ENCODE measurements at places on chromosomes 6 and 20.

DNA sequence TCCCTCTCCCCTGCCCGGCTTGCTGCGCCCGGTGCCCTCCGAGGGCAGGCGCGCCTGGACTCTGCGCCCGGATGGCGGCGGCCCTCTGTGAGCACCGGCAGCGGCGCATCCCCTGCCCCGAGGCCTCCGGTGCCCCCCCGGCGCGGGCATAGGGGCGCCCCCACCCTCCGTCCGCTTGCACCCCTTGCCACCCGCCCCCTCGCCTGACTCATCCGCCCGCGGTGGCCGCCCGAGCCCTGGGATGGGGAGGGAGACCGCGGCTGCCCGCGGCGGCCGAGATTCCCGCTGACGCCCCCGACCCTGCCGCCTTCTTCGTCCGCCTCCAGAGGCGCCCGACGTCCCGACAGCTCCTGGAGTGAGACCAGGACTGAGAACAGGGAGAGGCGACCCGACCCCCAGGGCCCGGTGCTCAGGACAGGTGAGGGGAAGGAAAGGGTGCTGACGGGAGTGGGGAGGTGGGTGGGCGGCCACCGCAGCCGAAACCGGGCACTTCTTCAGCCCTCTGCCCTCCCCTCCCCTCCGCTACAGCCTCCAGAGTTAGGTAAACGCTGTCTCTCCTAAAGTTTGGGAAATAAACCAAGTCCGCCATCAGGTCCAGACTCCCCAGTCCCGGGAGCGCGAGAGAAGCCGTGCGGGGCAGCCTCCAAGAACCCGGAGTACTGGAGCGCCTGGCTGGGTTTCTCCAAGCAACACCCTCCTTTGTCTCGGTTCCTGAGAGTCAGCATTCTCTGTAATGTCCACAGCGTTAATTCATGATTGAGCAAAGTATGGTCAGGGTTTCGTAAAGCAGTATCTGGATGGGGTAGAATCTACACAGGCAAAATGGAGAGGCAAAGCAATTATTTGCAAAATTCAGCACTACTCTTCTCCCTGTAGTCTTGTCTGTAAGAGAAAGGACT lies 539 bp downstream of the TMEM200A start:
- peak; percentile 47 for DNase-seq

- no peak for DNase-seq
Observed at GRCh38 chr6:53312355-53312754, 36.4 kb downstream of the ELOVL5 start.

DNA sequence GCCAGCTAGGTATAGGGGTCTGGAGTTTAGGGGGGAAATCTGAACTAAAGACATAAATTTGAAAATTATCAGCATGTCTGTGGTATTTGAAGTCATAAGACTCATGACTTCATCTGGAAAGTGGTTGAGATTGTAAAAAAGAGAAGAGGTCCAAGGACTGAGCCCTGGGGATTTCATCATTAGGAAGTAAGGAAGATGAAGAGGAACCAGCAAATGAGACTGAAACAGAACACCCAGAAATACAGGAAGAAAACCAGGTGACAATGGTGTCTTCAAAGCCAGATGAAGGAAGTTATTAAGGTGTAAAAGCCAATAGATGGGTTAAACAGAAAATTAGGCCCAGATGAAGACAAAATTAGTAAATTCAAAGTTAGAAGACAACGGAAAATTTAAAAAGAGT lies 49.1 kb upstream of the UBR2 start:
- no peak for DNase-seq

GRCh38 chr20:25397821-25398220 lies 7.2 kb upstream of the ABHD12 start:
- no peak for DNase-seq

GRCh38 chr6:56432194-56432593 lies 184.8 kb upstream of the COL21A1 start:
- DNase-seq: no peak

DNA sequence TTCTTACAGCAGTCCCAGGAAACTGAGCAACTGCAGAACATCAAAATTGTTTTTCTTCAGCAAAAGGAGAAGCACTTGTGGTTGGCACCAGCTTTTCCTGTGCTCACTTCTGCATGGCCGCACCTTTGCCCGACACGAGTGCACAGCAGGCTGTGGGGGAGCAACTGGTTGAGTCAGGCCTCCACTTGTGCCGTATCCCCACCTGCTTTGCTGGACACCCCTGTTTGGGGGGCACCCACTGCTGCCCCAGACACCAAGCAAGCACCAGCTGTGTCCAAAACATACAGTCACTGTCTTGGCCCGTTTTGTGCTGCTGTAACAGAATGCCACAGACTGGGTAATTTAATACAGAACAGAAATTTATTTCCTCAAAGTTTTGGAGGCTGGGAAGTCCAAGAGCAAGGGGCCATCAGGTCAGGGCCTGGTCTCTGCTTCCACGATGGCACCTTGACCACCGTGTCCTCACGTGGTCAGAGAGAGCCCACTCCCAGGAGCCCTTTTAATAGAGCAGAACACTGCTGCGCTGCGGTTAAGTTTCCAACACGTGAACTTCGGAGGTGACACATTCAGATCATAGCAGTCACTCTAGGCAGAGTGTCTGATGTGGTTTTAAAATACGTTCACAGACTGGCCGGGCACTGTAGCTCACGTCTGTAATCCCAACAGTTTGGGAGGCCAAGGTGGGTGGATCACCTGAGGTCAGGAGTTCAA lies 8.7 kb upstream of the GMEB2 start:
- no peak for DNase-seq

- DNase-seq: no peak
Observed at GRCh38 chr6:153018355-153018754, 15.8 kb upstream of the MTRF1L start.

GRCh38 chr20:63556873-63557478 lies 3.0 kb downstream of the FNDC11 start:
- DNase-seq: no peak

DNA sequence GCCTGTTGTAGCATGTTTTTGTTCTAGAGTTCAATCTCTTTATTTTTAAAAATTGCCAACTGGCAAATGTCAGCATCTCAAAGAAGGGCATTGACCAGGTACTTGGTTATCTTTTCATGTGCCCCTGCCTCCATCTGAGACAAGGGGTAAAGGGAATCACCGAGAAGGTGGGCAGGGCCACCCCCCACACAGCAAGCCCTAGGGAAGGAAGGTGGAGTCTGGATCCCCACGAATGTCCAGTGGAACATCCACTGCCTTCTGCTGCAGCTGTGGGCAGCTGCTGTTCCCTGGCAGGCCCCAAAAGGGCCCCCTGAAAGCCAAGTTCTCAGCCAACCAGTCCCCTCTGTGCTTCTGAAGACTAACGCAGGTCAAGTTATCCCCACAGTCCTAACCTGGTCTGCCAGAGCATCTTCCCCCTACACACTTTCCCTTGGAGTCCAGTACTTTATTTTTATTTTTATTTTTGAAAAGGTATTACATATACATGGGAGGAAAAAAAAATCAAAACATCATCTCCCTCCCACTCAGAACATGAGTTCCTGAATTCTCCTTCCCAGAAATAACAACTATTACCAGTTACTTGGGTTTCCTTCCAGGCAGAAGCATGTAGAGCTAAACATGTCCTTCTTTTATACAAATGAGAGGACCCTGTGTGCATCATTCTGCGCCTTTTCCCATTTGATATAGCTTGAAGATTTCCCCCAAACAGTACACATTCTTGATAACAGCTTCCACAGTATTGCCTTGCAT lies 253.7 kb downstream of the MAFB start:
- DNase-seq: no peak

- DNase-seq: peak; percentile 92
Observed at GRCh38 chr6:14068133-14068532, 49.4 kb upstream of the CD83 start.

GRCh38 chr6:88616380-88616779 lies 347.0 kb downstream of the RNGTT start:
- no peak for DNase-seq

GRCh38 chr6:3489027-3489757 lies 32.3 kb upstream of the SLC22A23 start:
- peak; percentile 91 for DNase-seq

GRCh38 chr6:42236682-42237473 lies 19.2 kb upstream of the MRPS10 start:
- no peak for DNase-seq

DNA sequence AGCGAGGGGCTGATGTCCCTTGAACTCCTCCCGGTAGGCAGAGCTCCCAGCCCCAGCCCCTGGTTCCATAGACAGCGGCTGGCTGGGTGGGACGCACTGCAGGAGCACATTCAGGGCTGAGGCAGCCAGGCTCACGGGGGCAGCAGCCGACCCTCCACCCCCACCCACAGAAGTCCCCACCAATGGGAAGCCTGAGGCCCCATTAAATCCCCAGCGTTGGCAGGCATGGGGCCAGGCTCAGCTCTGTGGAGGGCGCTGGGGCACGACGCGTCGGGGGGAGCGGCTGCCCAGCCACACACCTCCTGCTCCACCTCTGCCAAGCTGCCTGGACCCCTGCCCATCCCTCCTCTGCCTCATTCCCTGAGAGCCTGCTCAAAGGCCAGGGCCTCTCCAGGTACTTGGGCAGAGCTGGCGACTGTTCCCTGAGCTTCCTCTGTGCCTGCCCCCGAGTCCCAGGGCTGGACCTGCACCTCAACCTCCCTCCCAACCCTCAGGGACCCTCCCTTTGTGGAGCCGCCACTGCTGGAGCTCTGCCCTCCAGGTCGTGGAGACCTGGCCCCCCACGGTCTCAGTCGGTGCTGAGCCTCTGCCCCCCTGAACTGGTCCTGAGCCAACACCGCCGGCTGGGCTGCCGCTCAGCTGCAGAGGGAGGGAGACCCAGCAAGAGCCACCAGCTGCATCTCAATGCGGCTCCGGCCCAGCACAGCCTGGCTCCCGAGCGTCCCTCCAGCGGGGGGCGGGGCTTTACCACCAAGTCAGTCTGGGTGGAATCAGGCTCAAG lies 9.1 kb downstream of the CHRNA4 start:
- no peak for DNase-seq

DNA sequence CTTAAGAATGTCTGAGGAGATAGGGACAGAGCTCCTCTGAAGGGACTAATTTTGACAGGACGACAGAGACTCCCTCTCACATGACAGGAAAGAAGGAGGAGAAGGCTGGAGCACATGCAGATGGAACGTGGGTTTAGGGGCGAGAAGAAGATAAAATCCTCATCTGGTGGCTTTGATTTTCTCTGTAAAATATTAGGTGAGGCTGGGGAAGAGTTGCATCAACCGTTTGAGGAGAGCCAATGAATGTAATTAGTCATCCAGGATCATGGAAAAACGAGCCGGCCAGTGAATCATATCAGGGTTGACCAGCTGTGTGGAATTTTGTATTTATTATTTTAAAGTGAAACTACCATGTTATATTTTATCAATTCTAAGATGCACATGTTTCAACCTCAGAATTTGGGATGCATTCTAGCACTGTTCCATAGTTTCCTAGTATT lies 46.9 kb upstream of the ADGRF4 start:
- peak; percentile 44 for DNase-seq

Data from fibroblast of skin of scalp (primary cell).